ENCODE measurements at places on chromosomes 2 and 18.

GRCh38 chr2:213261715-213262114 lies 22.5 kb upstream of the SPAG16 start:
- no peak for DNase-seq

GRCh38 chr2:129849559-129850160 lies 129.8 kb upstream of the RAB6C start:
- no peak for DNase-seq

- no peak for DNase-seq
Measured at GRCh38 chr2:239288951-239289511, 111.8 kb downstream of the HDAC4 start.

DNA sequence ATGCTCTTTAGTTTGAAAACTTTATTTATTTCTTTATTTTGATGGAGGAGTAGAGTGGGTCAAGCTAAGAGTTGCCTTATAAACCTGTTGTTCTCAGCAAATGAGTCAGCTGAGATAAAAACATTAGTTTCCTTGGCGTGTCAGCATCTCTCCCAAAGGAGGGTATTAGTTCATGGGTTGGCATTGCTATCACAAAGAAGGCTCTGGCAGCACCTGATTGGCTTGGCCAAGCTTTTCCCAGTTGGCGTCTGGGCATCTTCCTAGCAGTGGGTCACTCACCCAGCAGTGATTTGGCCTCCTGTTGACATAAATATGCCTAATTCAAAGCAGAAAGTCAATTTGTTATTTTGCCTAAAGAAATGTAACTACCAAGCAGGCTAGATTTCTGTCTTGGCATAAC lies 200.7 kb upstream of the TNP1 start:
- DNase-seq = no peak

DNA sequence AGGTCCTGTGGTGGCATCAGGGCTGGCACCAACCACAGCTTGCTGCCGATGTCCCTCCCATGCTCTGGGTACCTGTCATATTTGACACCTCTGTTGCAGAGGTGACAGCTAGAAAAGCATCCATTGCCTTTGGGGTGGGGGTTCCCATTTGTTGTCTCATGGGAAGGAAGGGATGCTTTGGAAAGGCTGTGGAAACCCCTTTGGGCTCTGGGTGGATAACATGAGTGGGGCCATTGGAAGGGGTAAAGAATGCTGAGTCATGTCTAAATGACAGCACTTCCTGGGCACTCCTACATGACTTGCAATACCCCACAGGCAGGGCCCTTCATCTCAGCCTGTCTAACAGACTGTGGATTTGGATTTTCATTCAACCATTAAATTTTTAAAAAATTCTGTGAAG lies 27.8 kb downstream of the CTIF start:
- DNase-seq = no peak

GRCh38 chr2:143001501-143001900 lies 124.0 kb downstream of the KYNU start:
- no peak for DNase-seq

Data from effector CD4-positive, alpha-beta T cell (primary cell).